Stimulated activated CD4-positive, alpha-beta T cell treated with anti-CD3 and anti-CD28 coated beads, TNF-alpha, amount 100 ng/mL, for 48 hours (primary cell): ENCODE measurements at places on chromosomes 16 and 17.

GRCh38 chr17:72950242-72950931 is 142.1 kb downstream of the SLC39A11 start:
- DNase-seq: no peak

DNA sequence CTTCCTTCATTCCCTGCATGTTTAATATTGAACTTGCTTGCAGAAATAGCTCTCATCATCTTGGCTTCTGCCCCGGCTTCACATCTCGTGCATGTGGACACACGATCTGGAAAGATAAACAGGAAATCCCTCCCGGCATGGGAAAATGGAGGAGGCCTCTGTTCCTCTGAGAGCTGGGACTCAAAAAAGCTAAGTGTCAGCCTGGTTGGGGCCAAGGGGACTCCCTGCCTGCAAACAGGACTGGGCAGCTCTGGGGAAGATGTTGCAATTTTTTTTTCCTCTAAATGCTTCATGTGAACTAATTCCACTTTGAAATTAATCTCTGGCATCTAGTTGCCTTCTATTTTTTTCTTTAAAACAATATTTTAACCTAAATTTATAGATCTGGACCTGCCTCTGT is 24.8 kb downstream of the ITPRIPL2 start:
- DNase-seq: no peak

DNA sequence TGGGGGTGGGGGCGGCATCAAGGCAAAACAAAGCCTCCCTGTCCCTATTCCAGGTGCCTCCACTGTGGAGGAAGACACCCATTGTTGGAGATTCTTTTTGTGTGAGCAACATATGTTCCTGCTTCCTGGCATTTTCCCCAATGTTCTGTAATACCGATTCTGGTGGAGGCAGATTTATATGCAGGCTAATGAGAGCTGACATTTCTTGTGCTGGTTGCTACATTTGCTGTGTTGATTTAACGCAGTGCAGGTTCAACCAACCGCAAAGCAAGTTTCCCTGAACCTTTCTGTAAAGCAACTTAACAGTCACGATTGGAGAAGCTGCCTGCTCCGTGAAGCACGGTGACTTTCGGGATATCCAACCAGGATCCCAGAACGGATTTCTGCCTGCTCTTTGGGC is 260.5 kb downstream of the CBLN1 start:
- DNase-seq: no peak

DNA sequence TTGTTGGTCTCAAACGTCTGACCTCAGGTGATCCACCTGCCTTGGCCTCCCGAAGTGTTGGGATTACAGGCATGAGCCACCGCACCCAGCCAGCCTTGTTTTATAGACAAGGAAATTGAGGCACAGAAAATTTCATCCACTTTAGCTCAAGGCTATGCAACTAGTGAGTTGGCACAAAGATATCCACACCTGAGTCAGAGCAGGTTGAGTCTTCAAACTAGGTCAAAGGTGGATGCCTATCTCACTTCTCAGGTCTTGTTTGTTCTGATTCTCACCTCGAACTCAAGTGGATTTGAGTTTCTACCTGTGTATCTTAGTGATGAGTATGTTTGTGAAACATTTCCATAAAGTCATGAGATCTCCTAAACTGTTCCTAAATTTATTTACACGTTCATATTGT is 35.6 kb upstream of the GAS7 start:
- DNase-seq: no peak

DNA sequence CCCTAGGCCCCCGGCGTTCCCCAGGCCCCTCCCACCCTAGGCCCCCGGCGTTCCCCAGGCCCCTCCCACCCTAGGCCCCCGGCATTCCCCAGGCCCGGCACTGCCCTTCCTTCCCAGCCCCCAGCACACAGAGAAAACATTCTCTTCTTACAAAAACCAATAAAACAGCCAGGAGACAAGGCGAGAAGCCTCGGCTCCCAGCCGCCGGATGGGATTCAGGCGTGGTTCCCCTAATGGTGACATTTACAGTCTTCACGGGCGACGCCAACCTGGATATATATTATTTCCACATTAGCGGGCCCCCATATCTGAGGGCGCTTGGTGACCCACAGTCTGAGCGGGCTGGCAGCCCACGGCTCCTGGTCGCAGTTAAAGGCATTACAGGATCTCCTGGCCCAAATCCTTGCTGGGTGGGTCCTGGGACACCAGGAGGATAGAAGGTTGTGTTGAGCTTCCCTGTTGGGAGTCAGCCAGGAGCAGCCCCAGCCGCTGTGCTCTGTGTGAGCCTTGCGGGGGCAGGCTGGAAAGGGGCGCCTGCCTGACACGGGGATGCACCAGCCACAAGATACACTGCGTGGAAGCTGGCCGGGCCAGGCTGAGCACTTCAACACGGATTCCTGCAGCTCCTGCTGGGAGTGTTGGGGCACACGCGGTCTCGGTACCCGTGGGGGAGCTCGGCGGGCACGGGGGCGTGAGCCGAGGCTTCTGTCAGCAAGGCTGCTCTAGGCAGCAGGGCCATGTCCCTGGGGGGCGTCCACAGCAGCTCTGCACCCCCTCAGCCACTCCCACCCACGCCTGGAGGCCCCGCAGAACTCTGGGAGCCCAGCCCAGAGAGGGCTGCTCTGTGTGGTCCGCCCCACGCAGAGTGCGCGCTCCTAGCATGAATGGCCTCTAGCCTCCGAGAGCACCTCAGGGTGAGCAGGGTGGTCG is 83.7 kb downstream of the LMF1 start:
- DNase-seq: no peak

DNA sequence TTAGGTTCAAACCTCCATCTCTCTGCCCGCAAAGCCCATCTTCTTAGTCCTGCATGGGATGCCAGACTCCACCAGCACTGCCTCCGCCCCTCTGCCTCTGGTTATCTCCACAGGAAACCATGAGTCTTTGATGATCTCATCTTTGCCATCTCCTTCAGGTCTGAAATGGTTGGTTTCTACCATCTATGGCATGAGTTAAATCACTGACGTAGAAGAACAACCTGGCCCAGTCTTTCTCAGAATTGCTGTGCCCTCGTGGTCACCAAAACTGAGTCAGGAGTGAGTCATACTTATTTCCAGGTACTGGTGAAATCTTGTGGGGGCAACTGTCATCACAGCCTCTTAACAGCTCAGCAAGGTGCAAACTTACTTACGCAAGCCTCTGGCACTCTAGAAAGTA is 468.7 kb upstream of the C16orf82 start:
- DNase-seq: peak; percentile 70

DNA sequence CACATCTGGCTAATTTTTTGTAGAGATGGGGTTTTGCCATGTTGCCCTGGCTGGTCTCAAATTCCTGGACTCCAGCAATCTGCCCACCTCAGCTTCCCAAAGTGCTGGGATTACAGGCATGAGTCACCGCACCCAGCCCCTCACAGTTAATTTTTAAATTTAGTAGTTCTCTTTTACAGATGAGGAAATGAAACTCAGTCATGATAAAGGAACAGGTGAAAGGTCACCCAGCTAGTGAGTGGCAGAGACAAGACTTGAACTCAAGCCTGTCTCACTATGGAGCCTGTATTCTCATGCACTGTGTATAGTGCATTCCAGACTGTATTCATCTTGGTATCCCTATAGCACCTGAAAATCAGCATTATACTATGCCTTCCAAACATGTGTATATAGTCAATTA is 77.1 kb upstream of the WSB1 start:
- no peak for DNase-seq

- no peak for DNase-seq
Measured at GRCh38 chr17:62704381-62704971, 77.0 kb downstream of the MRC2 start.

- DNase-seq: no peak
Measured at GRCh38 chr17:48282303-48282702, 147.7 kb downstream of the SKAP1 start.

GRCh38 chr16:81530296-81530721 is 85.7 kb downstream of the CMIP start:
- no peak for DNase-seq

DNA sequence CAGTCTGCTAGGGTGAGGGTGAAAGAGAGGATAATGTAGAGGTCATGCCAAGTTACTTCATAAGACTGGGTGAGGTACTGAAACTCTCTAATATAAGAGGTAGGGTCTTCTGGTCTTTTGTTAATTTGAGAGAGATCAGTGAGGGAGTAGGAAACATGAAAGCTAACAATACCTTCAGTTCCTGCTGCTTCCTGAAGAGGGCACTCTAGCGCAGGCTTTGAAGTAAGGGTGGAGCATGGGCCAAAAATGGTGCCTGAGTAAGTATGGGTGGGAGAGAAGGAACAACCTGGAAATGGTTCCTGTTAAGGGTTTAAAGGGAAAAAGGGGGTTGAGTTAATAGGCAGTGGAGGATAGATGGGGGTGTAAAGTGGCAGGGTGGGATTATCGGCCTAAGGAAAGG is 2449.5 kb downstream of the TP53TG3F start:
- no peak for DNase-seq
